ENCODE measurements at places on chromosomes 16 and 17. TPM values are rescaled to one million over a fixed set of nuclear protein-coding genes. Genes with fewer than 3 reads are reported as not detected.

GRCh38 chr16:70568601-70569237, 45.1 kb downstream of the SF3B3 start:
- no peaks in the 10 kb centered on the region for H3K27me3 ChIP-seq
- no peaks in the 10 kb centered on the region for H3K4me1 ChIP-seq
- no peak overlapping the region for H3K4me3 ChIP-seq
- no peak for DNase-seq

Gene ARSG
- 1.6 TPM for total RNA-seq

DNA sequence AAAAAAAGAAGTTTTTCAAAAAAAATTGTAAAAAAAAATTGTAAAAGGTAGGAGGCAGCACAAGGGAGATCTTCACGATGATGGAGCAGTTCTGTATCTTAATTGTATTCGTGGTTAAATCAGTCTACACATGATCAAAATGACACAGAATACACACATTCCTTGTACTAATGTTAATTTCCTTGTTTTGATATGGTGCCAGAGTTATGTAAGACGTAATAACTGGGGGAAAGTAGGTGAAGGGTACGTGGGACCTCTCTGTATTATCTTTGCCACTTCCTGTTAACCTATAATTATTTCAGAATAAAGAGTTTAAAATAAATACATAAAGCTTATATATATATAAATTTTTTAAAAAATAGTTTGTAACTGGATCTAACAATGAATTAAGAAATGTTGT, 36.8 kb downstream of the HELZ start:
- H3K36me3 ChIP-seq = peaks cover 23% of the 10 kb centered on the region
- no peak for DNase-seq
- H3K27me3 ChIP-seq = no peaks in the 10 kb centered on the region
- no peak overlapping the region for H3K4me3 ChIP-seq
- H3K27ac ChIP-seq = no peak overlapping the region

Gene MYCBPAP
- total RNA-seq = not detected

DNA sequence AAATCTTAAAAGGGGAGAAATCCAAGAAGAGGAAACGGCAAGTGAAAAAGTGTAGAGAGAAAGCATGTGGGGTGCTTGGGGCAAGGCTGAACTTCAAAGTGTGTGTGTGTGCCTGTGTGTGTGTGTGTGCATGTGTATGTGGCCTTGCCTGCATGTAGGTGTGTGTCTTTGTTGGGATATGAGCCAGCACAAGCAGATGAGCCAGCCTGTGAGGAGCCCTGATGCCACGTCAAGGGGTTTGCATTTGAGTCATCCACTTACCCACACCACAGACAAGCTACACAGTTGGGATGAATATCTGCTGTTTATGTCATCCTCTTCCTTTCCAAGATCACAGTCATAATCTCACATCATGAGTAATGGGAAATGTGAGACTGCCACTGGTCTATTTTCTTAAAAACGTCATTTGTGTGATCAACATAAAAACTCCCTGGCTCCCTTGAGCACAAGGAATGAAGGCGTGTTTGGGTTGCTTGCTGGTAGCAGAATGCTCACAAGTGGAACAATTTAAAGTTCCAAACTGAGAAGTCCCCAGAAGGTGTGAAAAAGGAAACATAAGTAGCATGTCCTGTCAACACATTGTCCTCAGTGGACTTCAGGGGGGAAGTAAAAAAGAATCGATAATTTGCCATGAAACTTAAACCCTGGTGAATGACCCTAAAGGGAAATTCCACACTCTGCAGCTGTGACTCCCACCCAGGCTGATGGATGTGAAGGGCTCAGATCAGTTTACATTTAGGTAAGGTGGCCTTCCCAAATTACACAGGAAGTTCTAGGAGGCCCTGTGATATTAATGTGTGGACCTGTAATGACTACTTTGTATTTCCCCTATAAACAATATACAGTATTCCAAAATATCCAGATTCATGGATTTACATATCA, 14.7 kb downstream of the KCTD19 start:
- peak; percentile 47 for DNase-seq
- no peaks in the 10 kb centered on the region for H3K27me3 ChIP-seq
- no peaks in the 10 kb centered on the region for H3K36me3 ChIP-seq
- no peak overlapping the region for H3K4me3 ChIP-seq

DNA sequence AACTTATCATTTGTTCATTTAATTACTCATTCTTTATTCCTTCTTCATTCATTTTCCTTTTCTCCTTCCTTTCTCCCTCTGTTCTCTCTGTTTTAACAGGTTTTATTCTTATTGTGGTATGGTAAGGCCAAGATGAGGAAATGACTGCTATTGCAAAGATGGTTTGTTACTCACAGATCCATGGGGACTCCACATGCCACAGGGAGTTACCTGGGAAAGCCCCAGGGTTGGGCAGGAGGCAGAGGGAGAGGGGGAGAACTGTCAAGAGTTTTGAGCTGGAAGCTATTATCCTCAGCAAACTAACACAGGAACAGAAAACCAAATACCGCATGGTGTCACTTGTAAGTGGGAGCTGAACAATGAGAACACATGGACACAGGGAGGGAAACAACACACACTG, 453.3 kb downstream of the WWOX start:
- no peaks in the 10 kb centered on the region for H3K4me1 ChIP-seq
- H3K4me3 ChIP-seq = no peak overlapping the region
- no peak for DNase-seq

DNA sequence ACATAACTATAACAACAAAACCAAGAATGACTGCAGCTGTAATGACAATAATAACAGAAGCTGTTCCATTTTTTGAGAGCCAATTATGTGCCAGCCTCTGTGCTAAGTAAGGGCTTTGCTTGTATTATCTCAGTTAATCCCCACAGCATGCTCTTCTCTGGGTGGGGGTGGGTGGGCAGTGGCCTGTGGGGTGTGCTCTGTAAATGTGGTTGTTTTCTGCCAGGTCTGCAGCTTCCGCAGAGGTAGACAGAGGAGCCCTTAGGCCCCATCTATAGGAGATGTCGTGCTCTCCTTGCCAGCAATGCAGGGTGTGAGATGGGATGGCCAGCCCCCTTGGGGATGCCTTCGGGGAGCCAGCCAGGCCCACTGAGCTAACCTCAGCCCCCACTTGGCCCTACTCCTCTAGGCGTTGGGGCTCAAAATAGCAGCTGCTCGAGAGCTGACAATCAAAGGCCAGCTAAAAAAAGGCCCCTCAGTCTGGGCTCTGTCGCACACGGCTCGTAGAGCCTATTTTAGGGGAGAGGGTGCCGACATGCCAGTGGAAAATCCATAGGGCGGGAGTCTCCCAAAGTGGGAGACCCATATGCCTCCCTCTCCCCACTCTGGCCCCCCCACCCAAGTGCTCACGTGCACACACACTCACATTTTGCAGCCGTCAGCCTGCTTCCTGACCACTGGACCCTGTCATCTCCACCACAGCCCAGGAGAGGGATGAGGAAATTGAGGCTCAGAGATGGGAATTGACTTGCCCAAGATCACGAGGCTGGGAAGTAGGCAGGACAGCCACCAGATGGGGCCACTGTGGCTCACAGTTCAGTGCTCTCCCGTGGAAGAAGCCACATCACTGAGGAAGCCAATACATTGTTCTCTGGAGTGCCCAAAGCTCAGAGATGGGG, 15.8 kb downstream of the CDH16 start:
- no peaks in the 10 kb centered on the region for H3K36me3 ChIP-seq
- no peak for DNase-seq
- no peaks in the 10 kb centered on the region for H3K27me3 ChIP-seq
- H3K4me3 ChIP-seq = no peak overlapping the region
- no peak overlapping the region for H3K27ac ChIP-seq
